ENCODE measurements at places on chromosomes 13 and 19.
A peak's percentile ranks its signal among the peaks of the same experiment; 100 is the strongest.

DNA sequence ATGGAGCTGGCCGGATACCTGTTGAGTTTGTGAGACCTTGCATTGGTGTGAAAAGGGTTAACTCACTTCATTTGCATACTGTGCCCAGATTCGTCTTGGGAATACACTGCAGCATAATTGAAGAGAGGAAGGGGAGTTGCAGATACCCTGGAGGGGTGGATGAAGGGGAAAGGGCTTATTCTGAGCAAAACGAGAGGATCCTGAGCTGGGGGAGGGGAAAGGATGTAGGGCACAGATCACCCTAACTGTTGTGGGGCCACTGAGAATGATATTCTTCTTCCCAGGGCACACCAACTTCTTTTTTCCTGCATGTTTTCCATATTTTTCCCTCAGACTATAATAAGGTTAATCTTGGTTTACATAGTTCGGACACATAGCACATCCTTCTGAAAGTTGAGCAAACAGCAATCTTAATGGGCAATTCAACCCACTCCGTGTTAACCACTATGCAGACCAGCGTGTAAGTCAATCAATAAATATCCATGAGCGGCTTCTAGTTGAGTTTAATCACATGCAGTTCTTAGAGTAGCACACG, 11.7 kb upstream of the PTPRS start:
- no peak for DNase-seq

GRCh38 chr19:30076101-30076551, 134.1 kb downstream of the URI1 start:
- DNase-seq: no peak

- DNase-seq: no peak
Measured at GRCh38 chr13:64332048-64332447, 2898.1 kb downstream of the PCDH9 start.

DNA sequence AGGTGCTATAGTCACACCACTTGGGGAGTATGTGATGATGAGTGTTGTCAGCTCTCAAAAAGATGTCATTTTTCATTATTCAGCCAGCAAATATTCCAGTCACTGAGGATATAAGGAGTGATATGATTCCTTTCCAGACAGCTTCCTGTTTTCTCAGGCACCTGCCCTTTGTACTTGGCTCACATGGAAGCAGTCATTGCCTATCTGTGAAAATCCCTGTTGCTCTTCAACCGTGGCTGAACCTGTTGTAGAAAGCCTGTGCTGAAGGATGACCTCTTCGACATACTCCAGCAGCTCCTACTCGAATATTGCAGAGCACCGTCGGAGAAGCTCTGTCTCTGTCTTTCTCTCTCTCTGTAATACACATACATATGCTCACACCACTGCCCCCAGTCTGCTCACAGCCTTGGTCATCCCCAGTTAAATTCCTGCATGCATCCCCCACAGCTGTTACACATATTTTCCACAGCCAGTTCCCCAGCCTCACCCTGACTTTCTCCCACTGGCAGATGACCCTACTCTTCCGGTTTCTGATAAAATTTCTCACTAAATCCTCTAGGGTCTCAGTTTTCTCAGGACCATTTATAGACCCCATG, 204.2 kb upstream of the ARGLU1 start:
- no peak for DNase-seq

DNA sequence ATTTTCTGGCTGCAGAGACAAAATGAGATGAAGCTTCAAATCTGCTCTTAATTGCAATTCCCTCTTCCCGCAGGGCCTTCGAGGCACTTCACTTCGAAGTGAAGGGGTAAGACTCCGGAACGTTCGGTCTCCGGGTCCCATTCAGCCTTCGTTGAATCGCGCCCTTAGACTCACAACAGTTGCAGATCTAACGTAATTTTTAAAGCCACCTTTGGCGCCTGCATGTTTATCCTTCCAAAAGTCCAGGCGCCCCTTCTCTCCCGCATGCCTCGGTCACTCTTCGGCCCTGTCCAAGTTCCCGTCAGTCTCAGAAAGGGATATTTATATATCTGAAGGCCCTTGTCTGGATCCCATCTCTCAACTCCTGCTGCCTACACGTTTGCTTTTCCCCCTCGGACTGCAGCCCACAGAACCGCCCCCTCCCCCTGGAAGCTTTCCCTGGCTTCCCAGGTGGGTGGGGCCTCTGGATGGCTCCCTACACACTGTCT, 915 bp upstream of the KCTD12 start:
- no peak for DNase-seq

GRCh38 chr13:80036845-80037504, 304.0 kb downstream of the SPRY2 start:
- DNase-seq: peak; percentile 36

- no peak for DNase-seq
Measured at GRCh38 chr13:48977286-48977625, 1.5 kb downstream of the FNDC3A start.

DNA sequence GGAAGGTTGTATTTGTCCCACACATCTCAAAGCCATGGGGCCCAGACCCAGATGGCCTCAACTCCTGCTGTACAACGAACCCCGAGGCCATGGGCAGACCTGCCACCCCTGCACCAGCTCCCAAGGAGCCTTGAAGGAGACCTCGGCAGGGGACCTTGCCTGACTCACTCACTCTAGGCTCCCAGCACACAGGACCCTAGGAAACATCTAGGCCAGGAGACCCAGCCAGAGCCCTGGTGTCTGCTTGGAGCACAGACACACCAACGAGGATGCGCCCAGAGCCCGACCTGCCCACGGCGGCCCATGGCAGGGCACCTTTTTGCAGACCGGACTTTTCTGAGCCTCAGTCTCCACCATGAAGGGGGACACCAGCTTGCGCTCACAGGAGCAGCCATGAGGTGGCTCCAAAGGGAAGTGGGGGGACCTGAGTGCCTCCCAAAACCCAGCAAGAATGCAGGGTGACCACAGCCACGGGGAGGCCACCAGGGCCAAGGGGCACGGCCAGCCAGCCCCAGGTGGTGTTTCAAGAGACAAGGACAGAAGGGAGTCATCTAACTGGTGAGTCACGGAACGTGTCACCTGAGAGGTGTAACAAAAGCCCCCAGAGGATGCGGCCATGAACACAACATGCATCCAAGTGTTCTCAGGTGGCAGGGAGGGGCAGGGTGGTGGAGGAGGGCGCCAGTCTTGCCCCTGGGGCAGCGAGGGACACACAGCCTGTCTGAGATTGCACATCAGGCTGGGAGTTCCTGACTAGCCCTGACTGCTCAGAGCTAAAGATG, 4.9 kb upstream of the CERS1 start:
- DNase-seq: no peak

GRCh38 chr13:51885651-51886050, 23.9 kb downstream of the CCDC70 start:
- DNase-seq: no peak

GRCh38 chr19:28319918-28320317, 893.0 kb downstream of the UQCRFS1 start:
- DNase-seq: no peak

GRCh38 chr19:18284712-18285360, 3.4 kb upstream of the JUND start:
- DNase-seq: no peak

DNA sequence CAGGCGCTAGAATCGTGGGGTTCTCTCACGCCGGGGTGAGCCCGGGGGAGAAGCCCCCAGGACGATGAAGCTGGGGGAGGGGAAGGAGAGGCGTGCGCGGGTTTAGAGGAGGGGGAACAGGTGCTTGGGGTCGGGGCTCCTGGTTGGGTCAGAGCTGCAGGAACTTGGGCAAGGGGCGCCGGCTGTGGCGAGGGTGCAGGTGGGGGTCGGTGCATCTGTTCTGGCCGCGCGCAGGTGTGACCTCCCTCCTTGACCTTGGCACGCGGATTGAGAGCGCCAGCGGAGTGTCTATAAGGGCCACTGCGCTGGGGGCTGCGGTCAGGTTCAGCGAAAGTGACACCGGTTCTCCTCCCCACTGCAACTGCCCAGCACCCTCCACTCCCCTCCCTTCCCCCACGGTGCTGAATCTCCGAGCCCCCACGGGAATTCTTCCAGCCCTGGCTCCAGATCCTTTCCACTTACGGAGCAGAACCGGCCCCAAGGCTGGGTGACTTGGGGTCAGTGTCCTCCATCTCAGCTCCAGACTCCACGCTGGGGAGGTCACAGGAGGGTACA, 618 bp downstream of the TMEM38A start:
- no peak for DNase-seq

DNA sequence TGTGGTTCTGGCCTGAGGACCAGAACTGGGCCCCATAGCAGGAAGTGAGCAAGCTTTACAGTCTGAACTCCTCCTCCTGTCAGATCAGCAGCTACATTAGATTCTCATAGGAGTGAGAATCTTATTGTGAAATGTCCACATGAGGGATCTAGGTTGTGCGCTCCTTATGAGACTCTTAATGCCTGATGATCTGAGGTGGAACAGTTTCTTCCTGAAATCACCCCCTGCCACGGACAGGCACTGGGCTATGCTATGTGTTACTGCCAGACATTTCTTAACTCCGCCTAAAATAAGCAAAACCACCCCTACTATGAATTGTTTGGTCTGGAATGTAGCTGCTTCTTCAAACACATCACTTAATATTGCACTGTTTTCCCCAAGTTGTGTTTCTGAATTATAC, 4.6 kb downstream of the FBXL3 start:
- DNase-seq: no peak

DNA sequence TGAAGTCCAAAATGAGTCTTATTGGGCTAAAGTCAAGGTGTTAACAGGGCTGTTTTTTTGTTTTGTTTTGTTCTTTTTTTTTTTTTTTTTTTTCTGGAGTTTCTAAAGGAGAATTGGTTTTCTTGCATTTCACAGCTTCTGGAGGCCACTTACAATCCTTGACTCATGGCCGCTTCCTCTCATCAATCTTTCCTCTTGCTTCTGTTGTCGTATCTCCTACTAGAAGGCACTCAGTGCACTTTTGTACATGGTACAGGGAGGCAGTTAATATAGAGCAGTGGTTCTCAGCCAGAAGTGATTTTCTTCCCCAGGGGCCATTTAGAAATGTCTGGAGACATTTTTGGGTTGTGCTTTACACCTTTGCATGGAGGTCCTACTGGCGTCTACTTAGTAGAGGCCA, 546.6 kb downstream of the DCT start:
- DNase-seq: no peak

DNA sequence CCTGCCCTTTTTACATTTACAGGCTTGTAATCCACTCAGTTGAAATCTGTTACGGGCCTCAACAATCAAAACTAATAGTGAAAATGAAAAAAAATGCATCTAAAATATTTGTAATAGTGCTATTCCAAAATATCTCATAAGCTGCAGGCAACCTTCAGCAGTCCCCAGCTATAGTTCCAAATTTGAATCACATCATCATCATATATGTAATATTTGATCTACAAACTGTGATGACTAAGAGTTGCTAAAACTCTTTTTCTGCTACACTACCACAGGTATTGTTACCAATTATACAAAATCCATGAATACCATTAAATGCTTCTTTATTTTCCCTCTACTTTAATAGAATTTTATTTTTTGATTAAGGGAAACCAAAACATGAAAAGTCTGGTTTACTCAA, 121.4 kb upstream of the RFC3 start:
- no peak for DNase-seq

DNA sequence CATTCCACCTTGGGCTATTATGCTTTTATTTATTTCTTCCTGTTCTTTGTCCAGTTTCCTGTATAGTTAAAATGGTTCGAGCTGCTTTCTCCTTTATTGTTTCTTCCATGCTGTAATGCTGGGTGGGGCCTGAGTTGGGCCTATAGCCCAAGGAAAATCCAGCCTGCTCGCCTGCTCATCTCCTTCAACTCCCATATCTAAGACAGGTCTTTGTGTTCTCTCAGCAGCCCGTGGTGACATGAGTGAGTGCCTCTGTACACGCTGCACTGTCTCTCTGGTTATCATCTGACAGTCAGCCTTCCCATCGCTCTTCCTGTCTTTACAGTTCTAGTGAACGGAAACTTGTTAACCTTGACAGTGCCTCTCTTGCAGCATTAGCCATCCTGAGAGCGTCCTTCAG, 221.9 kb upstream of the SLC10A2 start:
- DNase-seq: no peak

DNA sequence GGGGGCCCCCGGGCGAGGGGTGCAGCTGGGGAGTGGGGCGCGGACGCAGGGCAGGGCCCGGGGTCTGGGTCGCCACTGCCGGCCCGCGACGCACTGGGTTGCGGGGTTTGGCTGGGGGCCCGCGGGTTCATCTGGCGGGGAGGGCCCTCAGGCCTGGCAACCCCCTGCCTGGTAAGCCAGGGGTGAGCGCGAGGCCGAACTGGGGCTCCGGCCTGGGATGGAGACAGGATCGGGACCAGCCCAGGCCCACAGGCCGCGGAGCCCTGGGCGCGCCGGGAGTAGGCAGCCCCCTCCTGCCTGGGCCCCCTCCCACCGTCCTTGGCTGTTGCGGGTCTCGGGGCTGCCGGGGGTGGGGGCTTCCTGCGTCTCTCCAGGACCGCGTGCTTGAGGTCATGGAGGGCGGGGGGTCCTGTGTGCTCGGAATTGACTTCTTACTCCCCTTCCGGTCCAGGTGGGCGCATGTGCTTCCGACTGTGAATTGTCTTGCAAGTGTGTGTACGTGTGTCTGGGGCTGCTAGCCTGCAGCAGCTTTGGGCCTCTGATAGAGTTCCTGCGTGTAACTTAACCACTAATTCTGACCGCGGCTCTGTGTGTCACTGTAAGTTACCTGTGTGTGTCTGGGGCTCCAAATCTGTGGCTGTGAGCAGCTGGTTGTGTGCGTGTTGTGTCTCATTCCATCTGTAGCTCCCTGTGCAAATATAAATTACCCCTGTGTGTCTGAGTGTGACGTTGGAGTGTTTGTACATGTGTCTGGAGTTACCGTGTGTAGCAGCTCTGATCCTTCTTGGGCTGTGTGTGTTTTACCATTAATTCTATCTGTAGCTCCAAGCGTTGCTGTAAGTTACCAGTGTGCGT, 751 bp downstream of the GRAMD1A start:
- peak; percentile 58 for DNase-seq
